Stimulated activated naive CD4-positive, alpha-beta T cell treated with Interleukin-2 at 50 U/mL for 16 hours (primary cell): ENCODE measurements at places on chromosomes 13 and 19.

DNA sequence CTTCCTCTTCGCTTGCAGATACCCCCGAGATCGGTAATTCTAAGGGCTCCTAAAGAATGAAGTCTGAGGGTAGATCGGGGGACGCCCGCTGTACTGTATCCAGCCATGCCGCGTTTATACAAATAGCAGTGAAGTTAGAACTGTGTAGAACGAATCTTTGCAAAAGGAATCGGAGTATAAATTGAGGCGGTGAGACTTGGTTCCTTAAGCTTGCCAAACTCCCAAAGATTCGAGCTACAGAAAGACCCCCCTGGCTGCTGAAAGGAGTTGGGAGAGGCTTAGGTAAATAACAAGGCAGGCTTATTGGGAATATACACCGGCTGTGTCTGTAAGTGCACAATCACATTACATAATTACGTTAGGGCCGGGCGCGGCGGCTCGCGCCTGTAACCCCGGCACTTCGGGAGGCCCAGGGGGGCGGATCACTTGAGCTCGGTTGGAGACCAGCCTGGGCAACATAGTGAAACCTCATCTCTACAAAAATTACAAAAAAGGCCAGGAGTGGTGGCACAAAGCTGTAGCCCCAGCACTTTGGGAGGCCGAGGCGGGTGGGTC lies 12.2 kb downstream of the TMEM160 start:
- DNase-seq = no peak

DNA sequence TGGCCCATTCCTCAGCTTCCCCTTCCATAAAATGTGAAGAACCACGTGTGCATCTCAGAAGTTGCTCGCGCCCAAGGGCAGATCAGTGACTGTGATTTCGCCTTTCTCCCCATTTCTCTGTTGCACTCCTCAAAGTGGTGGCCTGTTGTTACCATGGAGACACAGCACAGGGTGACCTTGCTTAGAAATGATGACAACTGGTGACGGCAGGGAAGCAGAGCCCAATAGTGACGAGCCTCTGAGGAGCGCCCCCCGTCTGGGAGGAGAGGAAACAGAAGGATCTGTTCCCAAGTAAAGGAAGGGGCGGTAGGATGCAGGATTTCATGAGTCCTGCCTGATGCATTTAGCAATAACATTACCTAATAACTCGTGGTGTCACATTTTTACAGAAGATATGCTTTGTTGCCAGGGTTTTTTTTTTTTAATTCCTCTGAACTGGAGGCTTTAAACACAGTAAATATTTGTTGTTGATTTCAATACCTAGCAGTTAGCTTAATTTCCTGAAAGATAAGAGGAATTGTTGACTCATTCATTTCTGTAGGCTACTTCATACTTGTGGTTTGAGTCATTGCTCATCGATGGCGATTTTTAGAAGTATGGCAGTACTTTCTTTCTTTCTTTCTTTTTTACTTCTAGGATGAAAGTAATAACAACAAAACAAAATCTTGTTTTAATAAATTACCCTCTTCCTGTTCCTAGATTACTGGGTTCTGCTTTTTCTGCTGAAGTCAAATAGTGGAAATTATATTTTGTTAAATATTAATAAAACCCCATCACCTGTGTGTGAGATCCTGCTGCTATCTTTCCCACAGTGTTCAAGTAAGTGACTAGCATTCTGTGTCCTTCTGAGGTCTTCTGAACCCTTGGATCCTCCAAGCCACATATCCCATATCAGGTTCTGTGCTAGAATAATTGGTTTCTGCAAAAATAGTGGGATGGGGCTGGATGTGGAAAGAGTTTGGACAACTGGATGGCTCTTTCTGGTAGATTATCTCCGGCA lies 36.0 kb downstream of the MBNL2 start:
- DNase-seq = peak; percentile 2

GRCh38 chr19:57348136-57348535 lies 2.9 kb upstream of the ZNF304 start:
- no peak for DNase-seq

GRCh38 chr13:98237331-98237730 lies 60.3 kb upstream of the RNF113B start:
- DNase-seq = no peak

- peak; percentile 34 for DNase-seq
Measured at GRCh38 chr19:51450730-51451307, 7.4 kb downstream of the SIGLEC8 start.

GRCh38 chr19:18915639-18916038 lies 3.5 kb downstream of the COPE start:
- DNase-seq = peak; percentile 16

DNA sequence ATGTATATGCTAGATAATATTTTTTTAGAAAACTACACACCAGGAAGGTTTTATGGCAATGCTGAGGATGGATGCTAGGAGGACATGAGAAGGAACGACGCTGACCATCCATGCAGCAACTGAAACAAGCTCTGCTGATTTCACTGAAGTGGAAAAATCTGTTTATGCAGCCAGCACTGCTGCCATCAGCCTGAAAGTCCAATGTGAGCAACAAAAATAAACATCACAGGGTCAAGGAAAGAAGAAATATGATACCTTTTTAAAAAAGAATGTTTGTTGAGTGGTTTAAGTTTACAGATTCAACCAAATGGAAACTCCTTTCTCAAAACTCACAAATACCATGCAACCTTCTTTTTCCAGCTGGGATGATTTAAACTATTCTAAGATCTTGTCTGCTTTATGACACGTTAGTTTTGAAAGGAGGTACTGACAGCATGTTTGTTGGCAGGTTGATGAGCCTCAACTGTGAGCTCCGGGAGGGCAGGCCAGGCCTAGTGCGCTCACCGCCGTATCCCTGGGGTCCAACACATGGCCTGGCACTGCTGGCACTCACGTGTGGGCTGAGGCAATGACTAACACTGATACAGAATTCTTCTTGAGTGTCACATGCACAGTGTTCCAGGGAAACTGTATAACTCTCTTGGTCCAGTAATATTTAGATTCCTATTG lies 46.8 kb downstream of the LATS2 start:
- no peak for DNase-seq
